ENCODE measurements at places on chromosomes 13 and 19.

DNA sequence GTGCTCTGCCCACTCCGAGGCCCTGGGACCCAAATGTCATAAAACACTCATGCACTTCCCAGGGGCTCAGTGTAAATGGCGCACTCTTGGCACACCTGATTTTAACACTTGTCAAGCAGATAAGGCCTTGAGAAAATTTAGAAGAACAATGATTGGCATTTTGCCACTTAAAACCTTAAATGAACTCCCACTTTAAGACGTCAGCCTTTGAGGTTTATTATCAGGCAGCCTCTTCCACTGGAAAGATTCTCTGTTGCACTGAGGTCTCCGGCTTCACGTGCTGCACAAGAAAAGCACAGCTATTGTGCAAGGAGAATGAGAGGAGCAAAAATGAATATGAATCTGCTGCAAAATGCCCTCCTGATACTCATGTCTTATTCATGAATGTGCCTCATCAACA is 38.5 kb upstream of the ATP11A start:
- DNase-seq: no peak

DNA sequence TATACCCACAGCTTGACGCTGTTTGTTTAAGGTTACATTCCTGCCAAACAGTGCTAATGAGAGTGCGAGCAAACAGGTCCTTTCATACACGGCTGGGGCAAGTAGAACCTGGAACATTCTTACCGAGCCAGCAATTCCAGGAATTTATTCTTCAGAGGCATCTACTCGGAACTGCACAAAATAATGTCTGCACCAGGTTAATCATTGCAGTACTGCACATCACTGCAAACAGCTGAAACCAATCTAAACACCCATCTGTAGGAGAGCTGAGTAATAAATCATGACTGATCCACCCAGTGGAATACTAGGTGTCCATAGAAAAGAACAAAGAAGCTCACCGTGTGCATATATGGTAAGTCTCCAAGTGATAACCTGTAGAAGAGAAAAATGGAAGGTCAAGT is 1.2 kb upstream of the ZNF579 start:
- no peak for DNase-seq

- no peak for DNase-seq
Observed at GRCh38 chr19:13315495-13315894, 165.3 kb downstream of the IER2 start.

GRCh38 chr19:46133101-46133627 is 8.7 kb upstream of the IGFL3 start:
- no peak for DNase-seq

- DNase-seq: no peak
Observed at GRCh38 chr13:20389696-20390525, 135.7 kb downstream of the CRYL1 start.

DNA sequence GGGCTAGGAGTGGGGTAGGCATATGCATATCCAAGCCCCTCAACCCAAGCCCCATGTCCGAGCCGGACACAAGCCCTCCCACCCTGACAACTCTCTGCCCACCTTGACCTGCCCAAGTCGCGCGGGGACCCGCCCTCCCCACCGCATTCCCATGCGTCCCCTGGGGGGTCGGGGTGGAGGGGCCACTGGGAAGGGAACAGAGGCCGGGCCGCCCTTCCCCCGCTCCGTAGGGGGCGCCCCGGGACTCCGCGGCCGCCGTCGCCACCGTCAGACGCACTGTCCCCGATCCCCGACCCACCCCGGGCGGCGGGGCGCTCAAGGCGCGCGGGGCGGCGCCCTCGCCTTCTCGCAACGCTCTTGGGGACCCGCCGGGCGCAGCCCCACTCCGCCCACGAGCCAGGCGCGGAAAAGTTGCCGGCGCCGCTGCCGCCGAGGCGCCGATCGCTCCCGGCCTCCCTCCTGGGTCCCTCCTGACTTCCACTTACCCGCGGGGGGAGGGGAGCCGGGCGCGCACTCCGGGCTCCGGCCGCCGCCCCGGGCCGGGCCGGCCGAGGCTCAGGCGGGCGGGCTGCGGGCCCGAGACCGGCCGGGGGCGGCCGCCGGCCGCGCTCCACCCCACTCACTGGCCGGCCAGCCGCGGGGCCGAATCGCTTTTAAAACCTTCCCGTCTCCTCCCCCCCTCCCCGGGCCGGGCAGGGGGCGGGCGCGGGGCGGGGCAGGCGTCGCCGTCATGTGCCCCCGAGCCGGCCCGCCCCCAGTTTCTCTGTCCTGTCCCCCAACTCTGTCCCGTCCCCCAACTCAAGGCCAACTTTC is 34.4 kb upstream of the NANOS3 start:
- peak; percentile 61 for DNase-seq

- DNase-seq: no peak
Observed at GRCh38 chr19:13983213-13983889, 22.8 kb downstream of the RFX1 start.

DNA sequence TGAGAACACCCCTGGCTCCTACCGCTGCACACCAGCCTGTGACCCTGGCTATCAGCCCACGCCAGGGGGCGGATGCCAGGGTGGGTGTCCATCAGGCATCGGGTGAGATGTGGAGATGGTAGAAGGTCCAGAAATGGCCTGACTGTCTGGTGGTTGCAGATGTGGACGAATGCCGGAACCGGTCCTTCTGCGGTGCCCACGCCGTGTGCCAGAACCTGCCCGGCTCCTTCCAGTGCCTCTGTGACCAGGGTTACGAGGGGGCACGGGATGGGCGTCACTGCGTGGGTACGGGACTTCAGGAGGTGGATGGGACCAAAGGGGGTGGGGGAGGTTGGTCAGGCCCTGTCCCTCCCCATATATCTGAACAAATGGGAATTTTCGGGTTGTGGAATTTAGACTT is 15.8 kb downstream of the LTBP4 start:
- no peak for DNase-seq

- DNase-seq: peak; percentile 88
Observed at GRCh38 chr19:36850559-36851442, at the start of gene ZNF345. TSS of gene ZNF345 (plus strand) at chr19:36850876. CDS start at chr19:36876831, 25,955 bp downstream.

DNA sequence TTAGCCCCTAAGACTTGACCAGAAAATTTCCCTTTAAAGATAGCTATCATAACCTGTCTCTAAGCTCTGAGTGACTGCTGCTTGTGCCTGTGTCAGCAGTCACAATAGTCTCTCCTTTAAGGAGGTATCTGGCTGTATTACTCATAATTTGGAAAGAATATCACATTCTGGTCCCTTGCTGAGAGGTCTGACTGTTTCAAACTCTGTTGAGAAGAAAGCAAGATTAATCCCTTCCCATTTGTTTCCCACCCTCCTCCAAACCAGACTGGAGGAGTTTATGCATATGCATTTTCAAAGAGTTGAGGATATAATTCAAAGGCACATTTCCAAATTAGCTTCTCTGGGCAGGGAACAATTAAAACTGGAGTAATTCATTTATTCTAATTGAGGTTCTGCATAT is 2.3 kb downstream of the HTR2A start:
- DNase-seq: no peak
